Endothelial cell (in vitro differentiated cells): ENCODE measurements at places on chromosomes 3 and 15. TPM values are rescaled to one million over a fixed set of nuclear protein-coding genes. Genes with fewer than 3 reads are reported as not detected.

FBXO40 gene
- not detected for total RNA-seq

GCSAM gene
- not detected for total RNA-seq

LTF gene
- total RNA-seq = not detected

SH3GL3 gene
- total RNA-seq = 9.4 TPM

OR5K3 gene
- total RNA-seq = not detected

WWTR1 gene
- total RNA-seq = 137 TPM

ISL2 gene
- 1.4 TPM for total RNA-seq

ETFA gene
- total RNA-seq = 103 TPM

- no peak for DNase-seq
These were observed 292.5 kb upstream of the SATB1 start for GRCh38 chr3:18717598-18717997.

- DNase-seq = no peak
These were observed 567.7 kb downstream of the NAALADL2 start for GRCh38 chr3:175426805-175427204.

DNA sequence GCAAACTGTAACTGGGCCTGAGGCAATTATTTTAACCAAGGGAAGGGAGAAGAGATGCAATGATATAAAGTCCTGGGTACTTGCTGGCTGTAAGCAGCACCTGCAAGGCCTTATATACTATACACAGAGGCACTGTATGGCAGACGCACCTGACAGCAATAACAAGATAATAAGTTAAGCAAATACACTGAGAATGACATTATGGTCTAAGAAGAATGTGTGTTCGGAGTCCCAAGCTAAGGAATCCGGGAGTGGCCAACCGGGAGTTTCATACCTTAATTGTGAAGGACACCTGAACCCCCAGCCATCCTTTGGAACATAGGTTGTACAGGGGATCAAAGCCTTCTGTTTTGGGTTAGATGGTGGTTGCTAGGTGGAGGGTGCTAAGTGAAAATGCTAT is 13.7 kb downstream of the FAM240A start:
- no peak for DNase-seq

DNA sequence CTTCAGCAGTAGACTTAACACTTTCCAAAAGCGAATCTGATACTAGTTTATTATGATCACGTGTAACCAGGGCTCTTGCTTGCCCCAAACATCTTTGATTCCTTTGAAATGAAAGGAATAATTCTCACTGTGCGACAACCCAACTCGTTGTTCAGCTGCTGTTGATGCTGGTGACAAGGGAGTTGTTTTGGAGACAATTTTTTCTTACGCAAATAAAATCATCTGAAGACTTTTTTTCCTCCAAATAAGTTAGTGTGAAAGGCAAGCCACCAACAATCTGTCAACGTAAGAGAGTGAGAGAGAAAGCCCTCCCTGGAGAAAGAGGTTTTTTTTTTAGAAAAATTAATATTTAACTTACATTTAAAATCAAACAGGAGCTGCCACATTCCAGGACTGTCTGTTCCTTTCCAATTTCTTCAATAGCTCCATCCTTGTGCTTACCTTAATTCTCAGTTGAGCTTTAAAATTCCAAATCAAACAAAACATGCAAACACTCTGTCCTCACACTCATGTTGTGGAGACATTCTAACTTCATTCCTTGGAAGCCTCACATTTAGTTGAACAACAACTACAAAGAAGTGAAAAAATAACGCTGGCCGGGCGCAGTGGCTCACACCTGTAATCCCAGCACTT is 4.9 kb upstream of the P3H2 start:
- DNase-seq = no peak

DNA sequence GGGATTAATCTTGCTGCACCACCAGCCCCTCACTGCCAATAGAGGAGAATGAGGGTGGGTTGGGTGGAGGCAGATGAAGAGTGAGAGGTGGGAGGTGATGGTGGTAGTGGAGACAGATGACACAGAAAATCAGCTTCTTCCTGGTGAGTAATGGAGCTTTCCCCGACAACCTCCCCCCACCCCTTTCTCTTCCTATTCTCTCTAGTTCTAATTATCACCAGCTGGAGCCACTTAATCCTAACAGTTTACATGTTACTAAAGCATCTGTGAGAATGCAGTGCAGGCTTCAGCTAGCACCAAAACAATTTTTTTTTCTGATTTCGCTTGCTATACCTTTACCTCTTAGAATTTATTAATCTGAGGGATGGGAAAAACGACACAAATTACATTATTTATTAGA is 116.1 kb upstream of the DNAJC19 start:
- no peak for DNase-seq

DNA sequence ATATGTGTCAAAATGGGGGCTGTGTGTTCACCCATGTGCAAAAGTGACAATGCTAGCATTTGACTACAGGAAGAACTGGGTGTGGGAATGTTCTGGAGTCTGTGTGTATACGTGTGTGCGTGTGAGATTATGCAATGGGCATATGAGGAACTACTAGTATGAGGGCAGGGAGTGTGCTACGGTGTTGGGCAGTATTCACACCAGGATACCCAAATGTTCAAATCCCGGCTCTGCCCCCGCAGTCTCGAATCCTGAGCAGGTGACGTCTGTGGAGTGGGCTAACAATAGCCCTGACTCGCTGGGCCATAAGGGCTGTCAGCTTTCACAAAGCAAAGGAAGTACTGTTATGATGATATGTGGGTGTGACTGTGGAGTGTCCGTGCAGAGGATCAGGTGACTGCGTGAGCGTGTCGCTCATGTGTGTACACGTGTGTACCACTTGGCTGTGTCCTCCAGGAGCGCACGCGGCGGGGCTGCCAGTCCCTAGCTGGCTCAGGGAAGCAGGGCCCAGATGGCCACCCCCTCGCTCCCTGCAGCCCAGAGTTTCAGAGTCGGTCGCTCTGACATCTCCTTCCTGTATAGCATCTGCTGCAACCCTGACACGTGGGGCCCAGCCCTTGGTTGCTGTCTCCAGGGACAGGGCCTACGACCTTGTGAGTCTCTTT is 27.2 kb downstream of the IQSEC1 start:
- no peak for DNase-seq

DNA sequence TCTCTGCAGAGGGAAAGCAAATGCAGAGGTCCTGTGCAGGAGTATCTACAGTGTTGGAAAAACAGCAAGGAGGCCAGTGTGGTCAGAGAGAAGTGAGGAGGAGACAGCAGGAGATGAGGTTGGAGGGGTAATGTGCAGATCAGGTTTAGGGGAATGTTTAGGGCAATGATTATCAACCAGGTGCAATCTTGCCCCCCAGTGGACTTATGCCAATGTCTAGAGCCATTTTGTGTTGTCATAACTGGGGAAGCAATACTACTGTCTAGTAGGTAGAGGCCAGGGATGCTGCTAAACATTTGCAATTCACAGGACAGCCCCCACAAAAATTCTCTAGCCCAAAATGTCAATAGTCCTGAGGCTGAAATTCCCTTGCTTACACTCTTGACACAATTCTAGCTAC is 13.1 kb downstream of the CCDC191 start:
- DNase-seq = no peak

DNA sequence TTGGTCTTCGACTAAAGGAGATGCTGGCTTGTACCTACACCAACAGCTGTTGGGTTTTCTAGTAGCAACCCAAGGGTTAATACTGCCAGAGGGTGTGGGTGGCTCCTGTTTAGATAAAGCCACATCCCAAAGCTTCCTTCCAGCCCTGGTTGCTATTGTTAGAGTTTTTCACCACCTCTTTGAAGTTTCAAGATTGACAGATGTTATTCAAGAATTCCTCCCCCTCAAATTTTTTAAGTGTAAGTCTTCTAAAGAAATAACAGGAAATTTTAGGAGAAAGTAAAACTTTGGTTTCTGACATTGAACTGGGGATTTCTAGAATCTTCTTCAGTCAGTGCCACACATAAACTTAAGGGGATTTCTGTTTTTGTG is 60.9 kb downstream of the TGFBR2 start:
- DNase-seq = peak; percentile 32

- DNase-seq = no peak
These were observed 75.8 kb downstream of the STXBP5L start for GRCh38 chr3:120983841-120984240.
